ENCODE measurements at places on chromosomes 2 and 18.
A peak's percentile ranks its signal among the peaks of the same experiment; 100 is the strongest.

- peak; percentile 17 for DNase-seq
These were observed 134.0 kb upstream of the LYPD1 start for GRCh38 chr2:132804051-132804450.

- no peak for DNase-seq
These were observed 26.9 kb downstream of the CELF4 start for GRCh38 chr18:37538526-37539205.

DNA sequence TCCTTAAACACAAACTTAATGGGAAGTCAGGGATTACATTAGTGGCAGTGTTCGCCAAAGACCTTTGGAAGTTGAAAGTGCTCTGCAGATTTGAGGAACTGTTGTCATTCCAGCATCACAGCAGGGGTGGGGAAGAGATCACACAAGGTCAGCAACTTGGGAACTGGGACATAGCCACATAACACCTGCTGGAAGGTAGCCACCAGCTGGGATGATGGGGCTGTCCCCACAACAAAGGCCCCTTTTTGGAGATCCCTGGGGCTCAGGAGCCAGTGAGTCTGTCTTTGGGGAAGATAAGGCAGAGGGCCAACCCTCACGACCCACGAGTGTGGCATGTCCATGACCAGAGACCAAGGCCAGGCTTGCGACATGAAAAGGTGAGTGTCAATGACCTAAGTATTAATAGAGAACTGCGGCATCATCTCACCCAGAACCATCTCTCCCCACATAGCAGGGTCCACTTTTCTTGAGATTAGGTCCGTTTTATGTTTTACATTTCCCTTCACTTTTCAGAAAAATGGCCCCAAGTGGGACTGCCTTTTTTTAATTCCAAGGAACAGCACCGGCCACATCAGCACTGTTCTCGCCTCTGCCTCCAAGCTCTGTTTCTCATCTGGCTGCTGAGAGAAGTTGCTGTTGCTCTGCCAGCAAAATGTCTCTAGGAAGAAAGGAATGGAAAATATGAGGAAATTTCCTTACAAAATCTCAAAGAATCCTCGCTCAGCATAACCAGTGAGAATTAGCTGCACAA, 106.9 kb downstream of the GFPT1 start:
- DNase-seq = no peak

DNA sequence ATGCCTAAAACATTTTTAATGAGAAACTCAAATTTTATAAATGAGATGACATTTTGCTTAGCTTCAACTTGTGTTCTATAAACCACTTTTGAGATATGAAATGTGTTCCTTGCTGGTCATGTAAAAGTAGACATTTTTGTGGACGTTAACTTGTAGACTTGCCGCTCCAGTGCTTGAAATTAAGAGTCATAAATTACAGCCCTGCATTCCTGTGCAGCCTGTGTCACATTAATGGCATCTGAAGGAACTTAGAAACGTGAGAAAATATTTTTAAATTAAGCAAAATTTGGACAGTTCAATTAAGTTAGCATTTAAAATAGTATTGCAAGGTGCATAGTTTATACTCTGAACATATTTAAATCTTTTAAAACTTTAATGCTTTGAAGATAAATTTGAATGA, 98.3 kb upstream of the LDLRAD4 start:
- DNase-seq = no peak

DNA sequence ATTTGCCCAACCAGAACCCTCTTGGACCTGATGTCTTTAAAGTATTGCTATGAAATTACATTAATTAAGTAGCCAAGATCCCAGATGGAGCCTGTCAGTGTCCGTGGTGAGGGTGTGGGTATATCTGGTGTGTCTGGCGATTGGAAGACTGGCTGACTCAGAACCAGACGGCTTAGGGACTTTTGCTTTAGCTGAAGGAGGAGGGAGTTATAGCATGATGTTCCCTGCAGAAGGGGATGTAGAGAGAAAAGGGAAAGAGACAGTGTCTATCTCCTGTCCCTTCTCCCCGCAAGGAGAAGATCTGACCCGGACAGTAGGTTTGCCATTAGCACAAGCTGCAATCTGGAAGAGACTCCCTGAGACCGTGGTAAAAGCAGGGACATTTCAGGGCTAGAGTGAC, 60.6 kb downstream of the POU3F3 start:
- DNase-seq = no peak

DNA sequence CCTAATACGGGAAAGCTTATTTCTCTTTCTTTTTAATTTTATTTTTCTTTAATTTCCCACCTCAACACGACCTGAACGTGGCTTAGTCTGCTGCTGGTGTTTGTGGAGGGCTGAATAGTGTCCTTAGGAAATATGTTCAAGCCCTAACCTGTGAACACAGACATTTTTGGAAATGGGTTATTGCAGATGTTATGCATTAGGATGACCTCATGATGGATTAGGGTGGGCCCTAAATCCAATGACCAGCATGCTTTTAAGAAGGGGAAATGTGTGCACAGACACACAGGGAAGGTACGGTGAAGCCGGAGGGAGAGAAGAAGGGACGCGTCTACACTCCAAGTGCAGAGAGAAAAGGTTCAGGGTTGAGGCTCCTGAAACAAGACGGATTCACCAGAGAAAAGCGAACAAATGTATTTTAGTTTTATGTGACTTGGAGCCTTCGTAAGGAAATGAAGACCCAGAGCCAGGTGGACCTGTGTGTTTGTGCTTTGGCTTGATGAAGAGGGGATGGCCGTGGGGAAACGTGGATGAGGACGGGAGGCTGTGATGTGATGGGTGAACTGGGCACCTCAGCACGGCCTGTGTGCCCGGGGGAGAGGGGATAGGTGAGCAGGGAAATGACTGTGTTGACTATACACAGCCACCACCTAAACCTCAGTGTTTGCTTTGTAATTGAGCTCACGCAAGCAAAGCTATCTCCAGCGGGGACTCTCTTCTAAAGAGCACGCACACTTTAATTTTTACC, 37.5 kb downstream of the RTP5 start:
- DNase-seq = no peak

GRCh38 chr2:176392249-176392648, 123.0 kb downstream of the MTX2 start:
- DNase-seq = no peak

DNA sequence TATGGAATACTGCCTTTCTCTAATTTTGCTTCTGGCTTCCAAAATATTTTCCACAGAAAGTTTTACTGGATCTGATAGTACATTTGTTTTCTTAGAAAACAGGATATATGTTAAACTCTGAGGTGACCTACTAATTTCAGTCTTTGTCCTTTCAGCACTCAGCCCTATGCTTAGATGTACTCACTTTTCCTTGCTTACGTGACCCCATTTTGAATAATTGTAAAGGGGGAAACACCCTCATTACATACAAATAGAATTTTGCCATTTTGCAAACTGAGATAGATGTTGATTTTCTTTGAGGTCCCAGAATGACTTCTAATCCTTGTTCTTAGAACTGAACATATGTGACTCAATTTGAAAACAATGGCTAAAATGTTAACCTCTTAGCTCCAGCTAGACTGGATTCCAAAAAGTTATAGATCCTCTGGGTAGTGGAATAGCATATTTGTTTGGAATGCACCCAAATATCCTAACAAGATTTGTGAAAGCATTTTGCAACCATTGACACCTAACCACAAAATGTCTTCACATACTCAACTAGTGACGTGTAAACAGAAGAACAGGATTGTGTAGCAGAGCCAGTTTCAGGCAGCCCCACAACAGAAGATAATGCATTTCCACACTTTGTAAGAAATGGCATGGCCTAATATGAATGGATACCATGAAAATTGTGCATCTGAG, 44.8 kb upstream of the EHBP1 start:
- peak; percentile 20 for DNase-seq

GRCh38 chr2:27993402-27993787, 102.9 kb downstream of the BABAM2 start:
- DNase-seq = no peak

DNA sequence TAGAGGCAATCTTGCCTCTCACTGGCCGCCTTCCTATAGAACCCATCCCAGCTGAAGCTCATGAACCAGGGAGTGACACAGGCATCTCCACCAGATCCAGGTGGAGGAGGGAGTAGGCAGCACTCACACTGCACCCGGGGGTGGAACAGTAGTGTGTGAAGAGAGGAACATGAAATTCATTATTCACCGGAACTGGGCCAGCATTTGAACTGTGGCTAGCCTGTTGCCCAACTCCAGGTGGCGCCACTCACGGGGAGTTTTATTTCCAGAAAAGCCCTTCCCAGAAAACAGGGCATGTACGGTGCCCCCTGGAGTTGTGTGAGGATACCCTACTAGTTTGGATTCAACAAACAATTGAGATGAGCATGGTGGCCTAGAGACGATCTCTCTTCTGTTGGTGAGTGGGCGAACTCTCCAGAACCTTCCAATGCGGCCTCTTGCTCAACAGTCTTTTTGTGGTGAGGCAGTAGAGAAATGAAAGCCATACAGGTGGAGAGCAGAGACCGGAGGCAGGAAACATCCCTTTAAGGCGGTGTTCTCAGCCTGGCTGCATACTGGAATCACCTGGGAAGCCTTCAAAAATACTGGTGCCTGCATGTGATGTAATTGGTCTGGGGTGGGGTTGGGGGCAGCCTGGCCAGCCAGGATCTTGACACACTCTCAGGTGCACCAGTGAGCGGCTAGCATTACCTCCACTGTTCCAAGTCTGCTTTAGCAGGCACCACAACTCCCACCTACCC, 73.5 kb upstream of the NEDD4L start:
- no peak for DNase-seq

GRCh38 chr2:172578860-172579512, 23.1 kb downstream of the PDK1 start:
- DNase-seq = no peak
